ENCODE measurements at places on chromosomes 1 and 21. TPM values are rescaled to one million over a fixed set of nuclear protein-coding genes. Genes with fewer than 3 reads are reported as not detected.

MCOLN3 gene
- total RNA-seq: 0.09 TPM

- DNase-seq: peak; percentile 45
- no peaks in the 10 kb centered on the region for H3K27me3 ChIP-seq
- no peak overlapping the region for H3K27ac ChIP-seq
- no peaks in the 10 kb centered on the region for H3K36me3 ChIP-seq
These were observed 74.6 kb downstream of the DMRTA2 start for GRCh38 chr1:50348449-50349241.

- H3K36me3 ChIP-seq: no peaks in the 10 kb centered on the region
- H3K27ac ChIP-seq: no peak overlapping the region
- no peaks in the 10 kb centered on the region for H3K4me1 ChIP-seq
- H3K27me3 ChIP-seq: no peaks in the 10 kb centered on the region
- H3K4me3 ChIP-seq: no peak overlapping the region
- DNase-seq: no peak
These were observed 202.9 kb upstream of the FGGY start for GRCh38 chr1:59094001-59094400.

SLC5A9 gene
- 11.4 TPM for total RNA-seq
